ENCODE measurements at places on chromosomes 16 and 17.

GRCh38 chr17:2798188-2798587, 1.9 kb downstream of the RAP1GAP2 start:
- DNase-seq, result no peak

GRCh38 chr16:7584561-7584960, 251.9 kb downstream of the RBFOX1 start:
- DNase-seq, result no peak

- no peak for DNase-seq
Observed at GRCh38 chr16:80299416-80299815, 241.4 kb upstream of the DYNLRB2 start.

- DNase-seq, result no peak
Observed at GRCh38 chr17:393806-394717, 41.5 kb upstream of the RPH3AL start.

DNA sequence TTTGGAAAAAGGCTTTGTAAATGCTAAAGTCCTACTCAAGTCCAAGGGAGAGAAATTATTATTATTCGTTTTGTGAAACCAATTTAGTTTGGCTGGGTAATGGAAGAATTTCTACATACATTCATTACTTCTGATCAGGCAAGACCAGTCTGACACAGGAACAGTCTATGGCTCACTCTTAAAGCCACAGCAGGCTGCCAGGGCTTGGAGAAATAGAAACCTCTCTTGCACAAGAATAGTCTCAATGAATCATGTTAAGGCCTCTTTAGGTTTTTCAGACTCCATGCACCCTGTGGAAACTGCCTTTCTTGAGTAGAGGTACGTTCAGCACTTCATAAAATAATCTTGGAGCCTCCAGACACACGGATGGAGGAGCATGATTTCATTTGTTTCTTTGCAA, 167.7 kb downstream of the IRX3 start:
- no peak for DNase-seq

- no peak for DNase-seq
Observed at GRCh38 chr17:42853597-42853967, 2.6 kb downstream of the AOC3 start.

GRCh38 chr16:27421961-27422740, 20.2 kb downstream of the IL21R start:
- DNase-seq, result no peak

GRCh38 chr16:54879681-54880080, 51.0 kb upstream of the IRX5 start:
- DNase-seq, result no peak

DNA sequence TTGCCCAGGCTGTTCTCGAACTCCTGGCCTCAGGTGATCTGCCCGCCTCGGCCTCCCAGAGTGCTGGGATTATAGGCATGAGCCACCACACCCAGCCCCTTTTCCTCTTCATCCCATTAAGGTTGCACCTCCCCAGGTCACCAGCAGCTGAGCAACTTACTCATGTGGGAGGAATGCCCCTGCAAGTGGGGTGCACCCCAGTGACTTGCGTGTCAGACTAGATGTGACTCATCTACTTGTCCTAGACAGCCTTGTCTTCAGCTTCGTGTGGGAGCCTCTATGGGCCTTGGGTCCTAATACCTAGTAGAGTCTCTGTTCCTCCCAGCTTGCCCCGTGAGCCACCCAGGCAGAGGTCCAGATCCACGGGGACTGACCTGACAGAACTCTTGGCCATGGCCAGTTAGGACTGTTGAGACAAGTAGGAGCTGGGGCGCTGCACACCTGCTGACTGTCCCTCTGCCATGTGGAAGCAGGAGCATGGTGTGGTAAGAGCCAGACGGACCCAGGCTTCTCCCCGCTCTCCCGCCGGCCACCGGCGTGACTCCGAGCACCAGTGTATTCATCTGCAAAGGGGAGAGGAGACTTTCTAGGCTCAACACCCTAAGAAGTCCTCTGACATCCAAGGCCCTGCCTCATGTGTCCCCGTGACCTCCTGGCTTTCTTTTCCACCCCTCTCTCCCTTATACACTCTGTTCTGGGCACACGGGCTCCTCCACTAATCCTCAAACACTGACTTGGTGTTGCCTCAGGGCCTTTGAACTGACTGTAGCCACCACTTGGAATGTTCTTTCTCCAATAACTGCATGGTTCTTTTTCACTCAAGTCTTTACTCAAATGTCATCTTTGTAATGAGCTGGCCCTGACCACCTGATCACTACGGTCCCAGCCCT, 11.6 kb upstream of the CBX4 start:
- no peak for DNase-seq

- no peak for DNase-seq
Observed at GRCh38 chr17:47663912-47664623, 14.3 kb downstream of the KPNB1 start.

- DNase-seq, result no peak
Observed at GRCh38 chr16:49127103-49127502, 154.5 kb downstream of the CBLN1 start.

- no peak for DNase-seq
Observed at GRCh38 chr17:53134548-53134947, 688.2 kb upstream of the KIF2B start.

DNA sequence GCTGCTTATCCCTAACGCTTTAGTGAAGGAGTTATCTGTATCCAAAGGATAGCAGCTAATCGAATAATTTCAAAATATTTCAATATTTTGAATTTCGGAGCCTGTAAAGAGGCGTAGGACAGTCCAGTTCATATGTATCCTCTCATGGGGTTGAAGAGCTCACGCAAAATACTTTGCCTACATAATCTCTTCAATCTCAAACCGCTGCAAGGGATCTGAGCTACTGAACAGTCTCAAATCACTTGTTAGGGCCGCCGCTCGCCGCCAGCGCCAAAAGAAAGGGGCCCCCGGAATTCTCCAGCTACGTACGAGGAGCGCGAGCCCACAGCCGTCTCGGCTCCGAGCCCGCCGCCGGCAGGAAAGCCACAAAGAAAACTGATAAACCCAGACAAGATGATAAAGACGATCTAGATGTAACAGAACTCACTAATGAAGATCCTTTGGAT, 601 bp upstream of the RFWD3 start:
- no peak for DNase-seq

DNA sequence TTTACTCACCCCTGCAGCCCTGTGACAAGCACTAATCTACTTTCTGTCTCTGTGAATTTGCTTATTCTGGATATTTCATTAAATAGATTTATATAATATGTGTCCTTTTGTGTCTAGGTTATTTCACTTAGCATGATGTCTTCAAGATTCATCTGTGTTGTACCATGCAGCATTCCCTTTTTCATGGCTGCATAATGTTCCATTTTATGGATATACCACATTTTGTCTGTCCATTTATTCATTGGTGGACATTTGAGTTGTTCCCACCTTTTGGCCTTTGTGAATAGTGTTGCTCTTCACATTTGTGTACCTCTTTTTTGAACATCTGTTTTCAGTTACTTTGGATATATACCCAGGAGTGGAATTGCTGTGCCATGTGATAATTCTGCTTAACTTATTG, 110.3 kb downstream of the ELAC2 start:
- DNase-seq, result no peak

DNA sequence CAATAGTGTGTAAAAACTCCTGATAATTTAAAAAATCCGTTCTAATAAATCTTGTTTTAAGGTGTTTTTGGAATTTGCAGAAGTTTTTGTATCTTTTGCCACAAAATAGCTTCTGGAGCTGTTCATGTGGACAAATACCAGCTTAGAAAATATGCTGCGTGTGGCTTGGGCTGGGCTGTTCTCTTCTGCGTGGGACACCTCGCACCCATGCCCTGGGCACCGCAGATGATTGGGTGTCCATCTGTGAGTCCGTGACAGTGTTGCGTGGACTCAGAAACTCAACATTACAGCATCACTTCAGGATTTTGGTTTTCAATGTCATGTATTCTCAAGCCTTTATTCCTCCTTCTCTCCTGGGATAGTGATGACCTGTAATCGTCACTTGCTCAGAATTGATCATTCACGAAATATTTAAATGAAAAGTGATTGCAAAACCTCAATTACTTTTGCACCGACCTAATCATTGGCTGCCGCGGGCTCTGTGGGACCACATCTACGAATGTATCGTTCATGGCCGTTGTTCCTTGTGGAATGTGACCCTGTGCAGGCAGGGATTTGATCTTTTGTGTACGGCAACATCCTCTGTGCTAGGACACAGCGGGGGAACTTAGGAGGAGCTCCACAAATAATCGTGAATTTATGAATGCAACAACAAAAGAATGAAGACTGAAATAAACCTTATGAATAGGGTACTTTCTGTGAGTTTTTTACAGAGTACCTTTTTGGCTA, 210.3 kb upstream of the FOXF1 start:
- no peak for DNase-seq

DNA sequence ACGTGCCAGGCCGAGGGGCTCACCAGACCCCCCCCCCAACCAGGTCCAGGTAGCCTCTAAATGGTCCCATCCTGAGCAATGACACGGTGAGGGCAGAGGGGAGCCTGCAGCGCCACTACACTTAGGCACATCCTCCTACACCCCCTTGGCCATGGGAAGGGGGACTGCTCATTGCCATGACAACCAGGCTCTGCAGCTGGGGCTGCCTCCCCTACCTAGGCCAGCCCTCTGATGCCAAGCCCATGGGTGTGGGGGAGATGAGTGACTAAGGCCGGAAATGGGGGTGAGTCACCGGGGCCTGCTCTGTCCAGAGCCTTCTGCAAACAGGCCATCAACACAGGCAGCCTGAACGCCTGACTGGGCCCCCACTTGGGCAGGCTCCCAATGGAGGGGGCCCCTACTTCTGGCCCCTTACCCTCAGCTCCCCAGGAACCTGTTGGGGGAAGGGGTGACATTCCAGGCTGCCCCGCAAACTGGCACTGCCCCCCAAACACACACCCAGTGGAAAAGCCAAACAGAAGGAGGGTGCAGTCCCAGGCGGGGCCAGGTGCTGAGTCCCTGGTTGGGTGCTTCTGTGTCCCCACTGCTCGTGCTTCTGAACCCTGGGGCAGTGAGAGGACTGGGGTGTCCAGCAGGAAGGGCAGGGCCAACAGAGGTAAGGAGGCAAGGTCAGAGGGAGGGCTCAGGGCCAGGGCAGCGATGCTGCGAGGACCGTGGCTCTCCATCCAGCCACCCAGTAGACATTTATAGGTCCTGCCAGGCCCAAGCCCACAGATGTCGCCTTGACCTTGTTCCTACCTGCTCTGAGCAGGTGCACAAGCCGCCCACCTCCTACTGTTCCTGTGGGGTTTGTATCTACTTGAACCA, 8.2 kb downstream of the PLCD3 start:
- no peak for DNase-seq

DNA sequence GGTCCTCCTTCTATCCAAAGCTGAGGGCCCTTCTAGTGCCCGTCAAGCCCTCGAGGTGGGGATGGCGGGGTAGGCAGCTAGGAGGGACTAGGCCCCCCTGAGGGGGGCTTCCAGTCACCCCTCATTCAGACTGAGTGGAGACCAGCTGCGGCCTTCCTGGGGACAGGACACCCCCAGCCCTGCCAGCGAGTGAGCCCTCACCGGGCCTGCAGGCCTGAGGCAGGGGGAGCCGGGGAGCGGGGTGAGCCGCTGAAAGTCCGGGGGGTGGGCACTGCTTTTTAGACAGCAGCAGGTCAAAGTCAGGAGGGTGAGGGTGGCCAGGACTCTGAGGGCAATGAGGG, 8.7 kb upstream of the KREMEN2 start:
- DNase-seq, result no peak

DNA sequence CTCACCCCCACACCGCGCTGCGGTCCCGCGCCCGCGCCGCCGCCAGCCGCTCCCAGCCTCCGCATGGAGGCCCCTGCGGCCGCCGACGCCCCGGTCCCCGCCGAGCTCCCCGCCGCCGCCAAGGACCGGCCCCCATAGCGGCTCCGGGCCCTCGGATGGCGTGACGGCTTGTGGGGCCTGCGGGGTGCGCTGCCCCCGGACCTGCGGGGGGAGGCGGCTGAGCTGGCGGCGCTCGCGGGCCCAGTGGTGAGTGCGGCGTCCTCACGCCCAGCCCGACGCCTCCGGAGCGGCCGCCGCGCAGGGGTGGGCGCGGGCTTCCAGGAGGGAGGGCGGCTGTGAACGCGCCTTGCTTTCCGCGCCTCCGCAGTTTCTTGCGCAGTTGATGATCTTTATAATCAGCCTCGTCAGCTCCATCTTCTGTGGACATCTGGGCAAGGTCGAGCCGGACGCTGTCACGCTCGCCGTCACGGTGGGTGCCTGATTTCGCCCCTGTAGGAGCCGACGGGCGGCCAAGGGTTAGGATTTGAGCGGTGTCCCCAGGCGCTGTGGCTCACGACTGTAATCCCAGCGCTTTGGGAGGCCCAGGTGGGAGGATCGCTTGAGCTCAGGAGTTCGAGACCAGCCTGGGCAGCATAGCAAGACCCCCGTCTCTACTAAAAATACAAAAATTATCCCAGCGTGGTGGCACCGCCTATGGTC, 46.4 kb downstream of the SLC47A1 start:
- no peak for DNase-seq

DNA sequence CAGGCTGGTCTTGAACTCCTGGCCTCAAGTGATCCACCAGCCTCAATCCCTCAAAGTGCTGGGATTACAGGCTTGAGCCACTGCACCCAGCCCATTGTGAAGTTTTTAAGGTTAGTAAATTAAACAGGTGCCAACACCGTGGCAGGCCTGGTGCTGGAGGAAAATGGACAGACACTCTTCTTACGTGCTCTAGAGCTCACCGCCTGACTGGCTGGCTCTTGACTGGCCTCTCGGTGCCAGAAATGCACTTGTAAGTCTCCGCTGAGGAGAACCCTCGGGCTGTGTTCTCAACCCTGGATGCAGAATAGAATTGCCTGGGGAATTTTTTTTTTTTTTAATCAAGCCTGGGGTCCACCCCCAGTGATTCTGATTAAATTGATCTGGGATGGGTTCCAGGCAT, 10.3 kb upstream of the HAS3 start:
- no peak for DNase-seq

- no peak for DNase-seq
Observed at GRCh38 chr17:68057531-68057952, 22.0 kb downstream of the KPNA2 start.

- no peak for DNase-seq
Observed at GRCh38 chr17:20200016-20200795, 191.0 kb downstream of the SPECC1 start.

DNA sequence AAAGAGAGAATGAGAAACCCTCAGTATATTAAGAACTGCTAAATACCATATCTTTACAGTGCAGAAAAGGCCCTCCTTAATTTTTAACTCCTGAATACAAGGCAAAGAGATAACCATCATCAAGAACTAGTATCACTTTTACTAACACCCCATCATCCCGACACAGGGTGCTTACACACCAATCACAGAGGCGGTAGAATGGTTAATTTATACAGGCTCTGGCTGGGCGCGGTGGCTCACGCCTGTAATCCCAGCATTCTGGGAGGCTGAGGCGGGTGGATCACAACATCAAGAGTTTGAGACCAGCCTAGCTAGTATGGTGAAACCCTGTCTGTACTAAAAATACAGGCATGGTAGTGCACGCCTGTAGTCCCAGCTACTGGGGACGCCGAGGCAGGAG, 4.2 kb downstream of the PSMD12 start:
- DNase-seq, result no peak
